ENCODE measurements at places on chromosomes 7 and 10.

DNA sequence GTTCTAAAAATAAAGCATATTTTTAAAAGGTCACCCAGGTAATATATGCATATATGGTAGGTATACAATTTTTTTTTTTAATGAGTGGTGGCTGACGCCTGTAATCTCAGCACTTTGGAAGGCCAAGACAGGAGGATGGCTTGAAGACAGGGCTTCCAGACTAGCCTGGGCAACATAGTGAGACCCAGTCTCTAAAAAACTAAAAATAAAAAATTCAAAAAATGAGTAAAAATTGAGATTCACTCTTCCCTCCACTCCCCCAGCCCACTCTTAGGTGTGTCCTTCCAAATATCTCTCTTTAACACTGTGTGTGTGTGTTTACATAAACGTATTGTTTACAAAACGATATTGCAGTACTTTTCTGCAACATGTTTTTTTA lies 929 bp upstream of the ANXA11 start:
- DNase-seq = no peak

GRCh38 chr10:17075533-17076359 lies 53.9 kb downstream of the CUBN start:
- no peak for DNase-seq

GRCh38 chr7:11450281-11450680 lies 381.7 kb downstream of the THSD7A start:
- no peak for DNase-seq

GRCh38 chr7:82028097-82028496 lies 258.2 kb upstream of the HGF start:
- peak; percentile 27 for DNase-seq

DNA sequence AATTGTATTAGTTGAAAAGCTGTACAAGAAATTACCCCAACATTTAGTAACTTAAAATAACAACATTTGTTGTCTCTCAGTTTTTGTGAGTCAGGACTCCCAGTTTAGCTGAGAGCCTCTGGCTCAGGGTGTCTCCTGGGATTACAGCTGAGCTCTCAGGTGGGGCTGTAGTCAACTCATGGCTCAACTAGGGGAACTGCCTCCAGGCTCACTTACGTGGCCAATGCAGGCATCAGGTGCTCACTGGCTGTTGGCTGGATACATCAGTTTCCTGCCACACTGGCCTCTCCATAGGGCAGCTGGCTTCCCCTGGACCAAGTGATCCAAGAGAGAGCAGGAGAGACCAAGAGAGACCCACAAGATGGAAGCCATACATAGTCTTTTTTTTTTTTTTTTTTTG lies 17.5 kb downstream of the CCNY start:
- DNase-seq = no peak

DNA sequence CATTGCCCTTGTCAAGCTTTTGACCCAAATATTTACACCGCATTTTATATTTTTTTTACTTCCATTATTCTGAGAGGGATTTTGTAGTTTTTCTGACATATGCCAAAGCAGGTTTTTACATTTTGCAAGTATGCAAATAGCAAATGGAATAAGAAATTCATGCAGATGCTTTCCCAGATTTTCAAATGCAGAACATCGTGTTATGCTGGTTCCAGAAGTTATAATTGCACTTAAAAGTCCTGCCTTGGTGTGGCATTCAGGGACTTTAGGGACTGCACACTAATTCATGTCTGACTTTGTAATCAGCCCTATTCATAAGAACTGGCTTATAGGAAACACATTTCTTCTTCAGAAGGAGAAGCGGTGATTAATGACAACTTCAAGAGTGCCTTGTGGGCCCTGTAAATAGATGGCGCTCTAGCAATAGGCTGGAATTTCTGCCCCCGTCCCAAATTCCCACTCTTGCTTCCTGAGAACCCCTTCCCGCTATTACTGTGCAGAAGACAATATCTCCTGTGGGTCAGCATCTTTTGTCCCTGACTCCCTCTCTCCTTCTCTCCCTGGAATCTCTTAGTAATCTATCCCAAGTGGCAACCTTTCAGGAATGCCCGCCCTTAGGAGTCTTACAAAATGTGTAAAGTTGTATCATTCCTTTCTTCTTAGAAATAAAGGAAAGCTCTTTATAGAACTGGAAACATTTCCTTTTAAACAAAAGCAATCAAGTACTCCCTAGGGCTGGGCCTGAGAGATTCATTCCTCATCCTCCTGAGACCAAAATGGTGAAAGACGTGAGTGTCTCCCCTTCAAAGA lies 264.0 kb downstream of the INHBA start:
- DNase-seq = no peak

- DNase-seq = no peak
Measured at GRCh38 chr7:1542841-1543747, 12.6 kb downstream of the MAFK start.

- no peak for DNase-seq
Measured at GRCh38 chr10:84727398-84727797, 399.0 kb downstream of the CCSER2 start.

GRCh38 chr7:64621656-64622055 lies 44.3 kb upstream of the ZNF107 start:
- no peak for DNase-seq

DNA sequence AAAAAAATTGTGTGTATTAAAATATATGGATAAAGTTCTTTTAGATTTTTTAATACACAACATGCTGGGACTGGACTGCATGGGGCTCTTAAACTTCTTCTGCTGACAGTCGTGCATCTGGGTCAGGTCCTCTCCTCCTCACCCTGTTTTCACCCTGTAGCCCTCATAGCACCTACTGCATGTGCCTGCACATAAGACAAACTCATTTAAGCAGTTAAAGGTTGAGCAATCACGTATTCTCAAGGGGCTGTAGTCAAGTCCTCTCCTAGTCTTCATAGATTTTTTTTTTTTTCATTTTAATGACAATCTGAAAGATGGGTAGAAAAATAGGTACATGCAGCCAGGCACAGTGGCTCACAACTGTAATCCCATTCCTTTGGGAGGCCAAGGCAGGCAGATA lies 23.6 kb upstream of the PDCD4 start:
- DNase-seq = no peak

GRCh38 chr7:11541330-11541729 lies 290.7 kb downstream of the THSD7A start:
- no peak for DNase-seq

DNA sequence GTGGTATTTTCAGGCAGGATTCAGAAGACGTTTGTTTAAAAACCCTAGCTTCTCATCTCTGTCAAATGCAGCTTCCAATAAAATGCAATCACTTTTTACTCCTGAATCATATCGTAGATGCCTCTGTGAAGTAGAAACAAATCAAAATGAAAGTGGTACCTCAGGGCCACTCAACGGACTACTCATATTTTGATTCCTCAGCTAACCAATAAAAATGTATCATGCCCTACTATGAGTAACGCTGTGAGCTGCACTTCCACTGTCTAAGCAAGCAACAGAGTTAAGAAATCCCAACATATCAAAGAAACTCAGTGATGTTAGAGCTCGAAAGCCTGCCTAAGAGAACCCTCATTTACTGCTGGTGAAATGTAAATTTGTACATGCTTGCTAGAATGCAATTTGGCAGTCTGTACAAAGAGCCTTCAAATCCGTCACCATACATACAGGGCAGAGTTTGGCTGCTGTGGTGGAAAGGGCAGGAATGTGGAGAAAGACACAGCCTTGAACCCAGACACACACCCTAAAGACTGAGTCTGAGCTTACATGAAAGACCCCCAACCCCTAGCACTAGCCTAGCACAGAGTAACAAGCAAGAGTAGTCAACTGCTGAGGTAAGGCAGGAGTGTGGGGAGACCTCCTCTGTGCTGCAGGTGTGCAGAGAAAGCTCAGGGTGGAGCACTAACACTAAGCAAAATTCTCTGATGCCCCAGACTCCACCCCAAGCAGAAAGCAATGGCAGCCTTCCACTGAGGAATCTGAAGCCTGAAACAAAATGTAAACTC lies 151.5 kb downstream of the ANK3 start:
- no peak for DNase-seq

DNA sequence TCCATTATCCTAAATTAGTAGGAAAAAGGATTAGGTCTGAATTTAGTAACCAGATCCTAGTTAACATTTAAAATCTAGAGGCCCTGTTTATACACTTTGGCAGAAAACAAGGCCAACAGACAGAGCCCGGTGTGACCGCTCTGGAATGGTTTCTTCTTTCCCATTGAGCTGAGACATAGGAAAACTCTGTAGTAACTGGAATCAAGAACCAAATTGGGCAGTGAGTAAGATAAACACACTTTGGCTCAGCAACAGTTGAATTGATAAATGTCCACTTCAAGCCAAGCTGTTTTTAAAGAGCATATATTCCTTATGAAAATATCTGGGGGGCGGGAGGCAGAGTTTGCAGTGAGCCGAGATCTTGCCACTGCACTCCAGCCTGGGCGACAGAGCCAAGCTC lies 343.7 kb upstream of the SEMA3A start:
- DNase-seq = no peak

DNA sequence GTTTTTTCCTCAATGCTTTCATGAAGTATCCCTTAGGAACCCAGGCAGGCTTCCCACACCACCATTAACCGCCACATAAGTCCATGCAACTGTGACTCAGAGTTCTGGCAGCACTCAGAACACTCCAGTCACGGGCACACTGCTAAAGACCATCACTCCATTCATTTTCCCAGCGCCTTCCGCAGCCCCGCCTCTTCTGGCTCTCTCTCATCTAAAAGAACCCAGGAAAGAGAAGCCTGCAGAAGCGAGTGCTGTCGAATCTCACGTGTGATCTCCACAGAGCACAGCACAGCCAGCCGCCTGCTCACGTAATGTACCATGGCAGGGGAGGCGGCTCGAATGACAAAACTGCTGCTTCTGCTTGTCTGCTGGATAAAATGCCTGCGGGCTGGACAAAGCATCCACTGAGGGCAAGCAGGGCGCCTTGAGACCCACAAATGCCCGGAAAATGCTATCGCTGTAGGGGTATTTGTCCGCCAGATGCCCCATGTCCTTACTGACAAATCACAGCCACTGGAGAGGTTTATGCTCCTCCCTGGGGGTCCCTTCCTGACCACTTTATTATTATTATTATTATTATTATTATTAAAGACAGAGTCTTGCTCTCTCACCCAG lies 1.8 kb downstream of the PSMG3 start:
- no peak for DNase-seq

GRCh38 chr7:75039166-75039565 lies 34.4 kb downstream of the RCC1L start:
- DNase-seq = no peak

DNA sequence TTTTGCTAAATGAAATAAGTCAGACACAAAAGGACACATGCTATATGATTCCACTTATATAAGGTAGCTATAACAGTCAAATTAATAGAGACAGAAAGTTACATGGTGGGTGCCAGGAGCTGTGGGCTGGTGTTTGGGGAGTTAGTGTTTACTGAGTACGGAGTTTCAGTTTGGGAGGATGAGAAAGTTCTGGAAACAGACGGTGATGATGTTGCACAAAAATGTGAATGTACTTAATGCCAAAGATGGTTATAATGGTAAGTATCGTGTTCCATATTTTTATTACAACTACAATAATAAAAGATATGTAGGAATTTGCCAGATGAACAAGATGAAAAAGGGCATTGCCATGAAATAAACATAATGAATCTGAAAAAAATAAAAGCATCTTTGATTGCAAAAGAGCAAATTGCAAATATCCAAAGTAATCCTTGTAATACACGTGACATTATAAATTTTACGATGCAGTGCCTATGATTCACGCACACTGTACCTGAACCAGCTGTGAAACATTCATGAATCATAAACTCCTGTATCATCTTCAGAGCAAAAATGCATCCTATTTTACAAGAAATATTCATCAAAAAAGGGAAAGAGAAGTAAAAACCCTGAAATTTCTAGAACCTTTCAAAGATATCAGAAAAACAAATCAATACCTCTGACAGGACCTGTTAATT lies 676.7 kb downstream of the PCDH15 start:
- no peak for DNase-seq

DNA sequence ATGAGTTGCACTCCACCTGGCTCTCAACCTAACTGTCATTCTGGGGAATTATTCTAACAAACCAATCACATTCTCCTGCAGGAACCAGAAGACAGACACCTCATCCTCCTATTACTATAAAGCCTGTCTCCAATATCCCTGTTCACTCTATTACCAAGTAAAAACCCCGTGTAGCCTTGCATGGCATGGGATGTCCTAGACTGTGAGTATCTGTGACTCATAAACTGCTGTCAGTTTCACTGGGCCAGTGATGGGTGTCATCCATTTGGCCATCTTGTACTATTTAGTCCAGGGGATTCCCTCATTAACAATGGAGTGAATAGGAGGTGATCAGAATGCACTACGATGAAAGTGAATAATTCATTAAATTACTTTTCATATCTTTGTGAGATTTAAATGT lies 608.7 kb downstream of the DNAJB9 start:
- DNase-seq = no peak

DNA sequence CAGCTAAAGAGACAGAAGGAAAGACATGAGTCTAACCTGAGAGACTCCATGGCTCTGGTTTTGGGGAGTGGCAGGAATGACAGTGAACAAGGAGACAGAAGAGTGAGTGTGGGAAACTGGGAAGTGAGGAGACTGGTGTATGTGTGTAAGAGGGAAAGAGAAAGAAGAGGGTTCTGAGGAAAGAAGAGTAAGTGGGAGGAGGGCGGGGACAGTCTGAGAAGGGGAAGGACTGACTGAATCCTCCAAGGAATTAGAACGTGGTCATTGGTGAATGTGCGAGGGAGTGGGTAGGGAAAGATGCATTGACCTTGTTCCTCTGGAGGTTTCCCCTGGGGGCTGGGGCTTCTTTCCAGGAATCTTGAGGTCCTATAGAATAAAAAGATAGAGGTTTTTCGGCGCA lies 26.6 kb downstream of the WNT8B start:
- DNase-seq = no peak

GRCh38 chr7:130488392-130489139 lies 3.3 kb upstream of the MEST start:
- no peak for DNase-seq

DNA sequence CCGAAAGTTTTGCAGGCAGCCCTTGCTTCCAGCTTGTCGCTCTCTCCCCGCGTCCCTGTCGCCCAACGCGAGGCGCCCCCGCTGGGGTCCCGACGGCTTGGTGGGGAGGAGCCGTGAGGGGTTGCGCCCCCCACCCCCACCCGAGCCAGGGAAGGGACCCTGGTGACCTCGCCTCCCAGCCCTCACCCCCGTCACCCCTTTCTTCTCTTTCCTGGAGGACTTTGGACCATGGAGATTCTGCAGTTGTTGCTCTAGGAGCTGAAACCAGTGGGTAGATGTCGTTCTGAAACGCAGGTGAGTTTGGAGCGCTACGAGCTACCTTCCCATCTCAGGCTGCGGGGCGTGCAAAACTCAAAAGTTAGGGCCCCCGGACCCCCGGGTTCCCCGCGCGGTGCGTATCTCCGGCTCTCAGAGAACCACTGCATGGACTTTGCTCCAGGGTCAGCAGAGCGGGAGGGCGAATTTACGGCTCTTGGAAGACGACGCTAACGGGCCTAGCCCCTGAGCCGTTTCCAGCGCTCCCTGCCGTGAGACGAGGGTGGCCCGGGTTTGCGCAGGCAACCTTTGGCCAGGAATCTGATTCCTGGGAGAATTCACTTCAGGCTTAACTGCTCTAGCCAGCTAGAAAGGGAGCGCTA lies 684 bp upstream of the ATXN7L1 start:
- peak; percentile 66 for DNase-seq

- no peak for DNase-seq
Measured at GRCh38 chr10:96685306-96685705, 35.0 kb downstream of the PIK3AP1 start.

- peak; percentile 11 for DNase-seq
Measured at GRCh38 chr10:91838199-91838598, 40.0 kb downstream of the TNKS2 start.
